T-helper 9 cell (primary cell): ENCODE measurements at places on chromosomes 4 and X.

DNA sequence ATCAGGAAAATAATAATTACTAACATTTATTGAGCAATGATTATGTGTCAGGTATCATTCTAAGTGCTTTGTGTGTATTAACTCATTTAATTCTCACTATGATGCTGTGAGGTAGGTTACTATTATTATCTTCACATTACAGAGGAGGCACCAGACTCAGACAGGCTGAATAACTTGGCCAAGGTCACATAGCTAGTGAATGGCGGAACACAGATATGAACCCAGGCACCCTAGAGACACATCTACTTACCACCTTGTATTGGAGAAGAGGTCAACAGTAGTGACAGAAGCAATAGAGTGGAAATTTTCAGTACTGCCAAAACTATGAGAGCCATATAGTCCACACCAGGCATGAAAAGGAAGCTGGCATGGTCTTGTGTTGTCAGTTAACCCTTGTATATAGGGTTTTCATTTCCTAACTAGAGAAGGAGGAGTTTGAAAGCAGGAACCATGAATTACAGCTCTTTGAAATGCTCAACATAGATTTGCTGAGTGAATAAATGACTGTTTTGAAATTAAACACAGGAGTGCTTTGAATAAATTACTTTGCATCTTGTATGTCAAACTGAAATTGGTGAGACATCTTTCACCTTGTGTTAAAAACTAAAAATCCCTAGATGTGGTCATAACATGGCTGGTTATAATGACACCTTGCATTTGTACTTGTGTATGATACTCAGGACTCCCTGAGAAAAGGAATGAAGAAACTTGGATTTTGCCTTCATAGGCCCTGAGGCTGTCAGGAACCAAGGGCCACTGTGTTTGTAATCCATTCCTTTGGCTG, 71.8 kb downstream of the RTL9 start:
- DNase-seq = no peak

- no peak for DNase-seq
Measured at GRCh38 chrX:9211269-9211668, 177.3 kb upstream of the FAM9B start.

DNA sequence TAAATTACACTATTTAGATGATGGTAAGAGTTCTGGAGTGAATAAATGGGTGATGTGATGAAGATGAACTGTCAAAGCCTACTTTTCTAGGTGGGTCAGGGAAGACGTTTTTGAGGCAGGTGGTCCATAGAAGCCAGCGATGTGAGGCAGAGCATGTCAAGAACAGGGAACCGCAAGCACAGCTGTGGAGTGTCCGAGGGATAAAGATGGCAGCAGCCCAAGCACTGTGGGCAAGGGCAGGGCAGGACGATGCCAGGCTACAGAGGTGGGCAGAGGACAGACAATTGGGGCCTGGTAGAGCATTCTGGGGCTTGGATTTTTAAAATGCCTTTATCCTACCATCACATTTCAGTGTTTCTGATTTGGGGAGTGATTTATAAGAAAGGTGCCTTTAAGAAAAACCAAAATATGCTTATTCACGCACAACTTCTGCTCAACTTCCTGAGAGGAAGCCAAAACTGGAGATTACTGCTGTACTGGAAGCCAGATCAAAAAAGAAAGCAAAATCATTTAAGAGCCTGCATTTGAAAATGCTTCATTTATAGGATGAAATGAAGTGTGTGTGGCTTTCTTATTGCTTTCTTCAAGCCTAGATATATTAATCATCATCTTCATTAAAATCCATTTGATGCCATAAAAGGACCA, 119.0 kb upstream of the WDR17 start:
- no peak for DNase-seq

DNA sequence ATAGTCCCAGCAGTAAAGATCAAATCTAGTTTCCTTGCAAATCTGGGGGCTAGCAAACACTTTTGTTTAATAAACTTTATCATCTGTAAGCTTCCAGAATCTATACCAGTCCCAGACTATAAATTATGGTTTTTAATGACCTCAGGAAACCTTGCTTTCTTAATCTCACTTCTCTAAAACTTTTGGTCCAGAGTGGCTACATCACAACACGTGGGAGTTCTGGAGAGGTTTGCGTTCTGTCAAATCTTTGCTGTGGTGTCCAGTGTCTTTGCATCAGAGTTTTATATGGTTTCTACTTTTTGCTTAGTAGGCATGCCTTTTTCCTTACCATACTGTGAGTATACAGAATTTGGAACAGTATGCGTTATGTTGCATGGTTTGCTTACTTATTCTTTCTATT, 193.9 kb downstream of the ANK2 start:
- DNase-seq = no peak

DNA sequence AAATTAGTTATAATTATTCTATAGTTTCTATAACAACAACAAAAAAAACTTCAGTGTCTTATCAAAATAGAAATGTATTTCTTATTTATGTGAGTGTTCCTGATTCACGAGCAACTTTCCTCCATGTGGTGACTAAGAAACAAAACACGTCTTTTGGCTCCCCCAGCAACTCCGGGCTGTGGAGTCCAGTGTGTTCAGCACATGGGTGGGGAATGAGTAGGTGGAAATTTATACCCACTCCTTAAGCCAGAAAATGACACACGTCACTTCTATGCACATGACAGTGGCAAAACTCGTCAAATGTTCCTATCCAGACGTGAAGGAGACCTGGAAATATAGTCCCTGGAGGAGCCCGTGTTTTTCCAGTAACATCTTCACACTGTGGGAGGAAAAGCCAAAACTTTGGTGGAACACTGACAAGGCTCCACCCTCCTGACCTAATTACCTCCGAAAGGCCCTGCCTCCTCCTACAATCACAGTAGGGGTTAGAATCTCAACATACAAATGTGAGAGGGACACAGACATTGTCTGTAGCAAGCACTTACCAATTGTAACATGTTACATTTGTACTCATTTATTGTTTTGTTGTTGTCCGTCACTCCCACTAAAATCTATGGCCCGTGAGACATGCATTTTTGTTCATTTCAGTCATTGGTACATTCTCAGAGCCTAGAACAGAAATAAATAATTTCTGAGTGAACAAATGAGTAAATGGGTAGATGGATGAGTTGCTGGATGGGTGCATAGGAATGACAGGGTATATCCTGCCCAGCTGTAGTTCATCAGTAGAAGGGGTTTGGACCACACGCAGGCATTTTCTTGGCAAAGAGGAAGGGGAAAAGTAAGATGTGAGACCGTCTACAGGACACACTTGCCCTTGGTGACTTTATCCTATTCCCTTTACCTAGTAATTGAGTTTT, 605.8 kb upstream of the TENM3 start:
- no peak for DNase-seq

- no peak for DNase-seq
Measured at GRCh38 chrX:68686097-68686977, 38.9 kb downstream of the STARD8 start.

GRCh38 chrX:39883666-39884065, 214.1 kb downstream of the BCOR start:
- no peak for DNase-seq

DNA sequence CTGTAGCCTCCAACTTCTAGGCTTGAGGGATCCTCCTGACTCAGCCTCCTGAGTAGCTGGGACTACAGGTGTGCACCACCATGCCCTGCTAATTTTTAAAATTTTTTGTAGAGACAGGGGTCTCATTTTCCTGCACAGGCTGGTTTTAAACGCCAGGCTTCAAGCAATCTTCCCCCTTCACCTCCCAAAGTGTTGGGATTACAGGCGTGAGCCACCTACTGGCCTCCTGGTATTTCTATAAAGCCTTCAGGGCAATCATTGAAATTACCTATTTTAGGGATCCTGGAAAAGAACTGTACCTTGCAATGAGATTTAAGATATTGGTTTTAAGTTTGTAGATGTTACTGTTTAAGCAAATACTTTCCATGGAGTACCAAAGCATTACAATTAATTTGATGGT, 13.5 kb upstream of the PLS3 start:
- DNase-seq = no peak

GRCh38 chr4:12105519-12105918, 676.8 kb upstream of the HS3ST1 start:
- no peak for DNase-seq

DNA sequence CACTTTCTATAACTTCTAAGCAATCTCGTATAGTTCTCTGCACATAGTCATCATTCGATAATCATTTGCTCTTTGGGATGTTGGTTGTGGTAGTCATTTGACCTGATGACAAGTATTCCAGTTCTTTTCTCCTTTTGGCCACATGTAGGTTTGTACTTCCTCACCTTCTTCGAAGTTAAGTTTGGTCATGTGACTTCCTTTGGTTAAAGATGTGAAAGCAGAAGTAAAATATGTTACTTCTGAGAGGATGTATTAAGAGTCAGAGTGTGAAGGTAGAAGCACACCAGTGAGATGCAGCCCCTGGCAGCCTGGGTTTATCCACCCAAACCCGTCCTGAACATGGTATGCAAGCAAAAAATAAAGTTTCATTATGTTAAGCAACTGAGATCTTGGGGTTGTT, 48.9 kb upstream of the ZNF518B start:
- DNase-seq = no peak

GRCh38 chr4:7893539-7893938, 46.1 kb downstream of the AFAP1 start:
- DNase-seq = no peak

DNA sequence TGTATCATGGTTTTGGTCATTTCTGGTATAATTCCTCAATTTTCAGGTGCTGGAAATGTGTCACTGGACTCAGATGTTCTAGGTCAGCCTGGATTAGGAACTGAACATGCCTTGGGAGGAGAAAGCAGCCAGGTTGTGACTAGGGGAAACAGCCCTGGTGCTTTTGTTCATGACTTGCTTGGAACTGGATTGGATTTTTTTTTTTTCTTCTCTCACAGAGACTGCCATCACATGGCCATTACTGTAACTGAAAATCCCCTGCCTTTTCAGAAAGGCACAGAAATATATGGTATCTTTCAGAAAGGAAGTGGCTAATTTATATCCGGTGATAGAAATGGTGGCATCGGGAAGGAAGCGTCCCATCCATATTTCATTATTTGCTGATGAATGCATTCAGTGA, 34.6 kb downstream of the SEPTIN11 start:
- no peak for DNase-seq

- no peak for DNase-seq
Measured at GRCh38 chrX:57674861-57675260, 5.2 kb downstream of the NLRP2B start.

DNA sequence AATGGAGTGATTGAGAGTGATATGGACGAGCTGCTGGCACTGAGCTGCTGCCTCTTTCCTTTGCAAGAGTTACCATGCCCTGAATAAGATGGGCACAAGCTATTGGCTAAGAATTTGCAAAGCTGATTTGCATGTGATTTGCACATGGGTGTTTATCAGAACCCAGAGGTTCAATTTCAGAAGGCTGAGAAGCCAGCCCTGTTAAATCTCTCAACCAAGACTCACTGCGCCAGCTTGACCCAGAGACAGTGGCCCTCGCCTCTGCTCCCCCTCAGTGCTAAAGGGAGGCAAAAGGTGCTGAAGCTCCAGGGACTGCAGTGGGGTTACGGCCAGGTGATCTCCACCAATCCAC, 701 bp downstream of the ARHGAP4 start:
- no peak for DNase-seq

GRCh38 chrX:84956304-84956703, 47.4 kb upstream of the APOOL start:
- DNase-seq = no peak

DNA sequence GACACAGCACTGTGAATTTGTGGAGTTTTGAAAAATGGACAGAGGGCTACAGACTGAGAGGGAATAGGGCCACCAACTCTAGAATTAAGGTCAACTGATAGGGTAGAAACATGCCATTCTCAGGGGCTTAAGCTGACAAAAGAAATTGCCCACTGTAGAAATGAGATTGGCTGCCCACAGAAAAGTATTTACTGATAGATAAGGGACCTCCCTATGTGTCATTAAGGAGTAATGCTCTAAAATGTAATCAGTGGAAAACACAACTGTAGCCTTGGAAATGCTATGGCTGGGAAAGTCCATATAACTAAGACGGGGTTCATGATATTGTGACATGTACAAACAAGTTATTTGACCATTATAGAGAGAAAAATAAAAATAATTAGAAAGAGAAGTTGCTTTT, 4.6 kb downstream of the RTL9 start:
- no peak for DNase-seq

GRCh38 chrX:50111742-50112141, 89.1 kb downstream of the AKAP4 start:
- no peak for DNase-seq

DNA sequence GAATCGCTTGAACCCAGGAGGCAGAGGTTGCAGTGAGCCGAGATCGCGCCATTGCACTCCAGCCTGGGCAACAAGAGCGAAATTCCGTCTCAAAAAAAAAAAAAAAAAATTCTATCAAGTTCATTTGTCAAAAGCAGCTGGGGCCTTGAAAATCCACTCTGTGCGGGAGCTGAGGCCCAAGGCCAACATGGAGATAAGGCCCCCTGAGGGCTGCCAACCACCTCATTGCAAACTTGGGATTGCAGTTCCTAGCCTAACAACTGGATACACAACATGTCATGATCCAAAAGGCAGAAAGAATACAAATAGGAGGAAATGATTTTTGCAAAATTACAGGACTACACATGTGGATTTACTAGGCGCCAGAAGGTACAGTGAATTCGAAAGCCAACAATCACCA, 22.5 kb upstream of the PRDX4 start:
- no peak for DNase-seq

- no peak for DNase-seq
Measured at GRCh38 chr4:125741825-125742452, 427.2 kb downstream of the FAT4 start.

- DNase-seq = no peak
Measured at GRCh38 chr4:138290805-138291204, 48.7 kb upstream of the SLC7A11 start.

- no peak for DNase-seq
Measured at GRCh38 chr4:19301527-19301926, 950.2 kb upstream of the SLIT2 start.

GRCh38 chrX:85977218-85977617, 70.1 kb downstream of the CHM start:
- DNase-seq = no peak

- DNase-seq = no peak
Measured at GRCh38 chr4:189828081-189828697, 112.5 kb upstream of the FRG1 start.

GRCh38 chr4:138688408-138689085, 327.0 kb upstream of the NOCT start:
- DNase-seq = no peak

- DNase-seq = no peak
Measured at GRCh38 chr4:99437723-99438404, 2.7 kb upstream of the ADH7 start.

DNA sequence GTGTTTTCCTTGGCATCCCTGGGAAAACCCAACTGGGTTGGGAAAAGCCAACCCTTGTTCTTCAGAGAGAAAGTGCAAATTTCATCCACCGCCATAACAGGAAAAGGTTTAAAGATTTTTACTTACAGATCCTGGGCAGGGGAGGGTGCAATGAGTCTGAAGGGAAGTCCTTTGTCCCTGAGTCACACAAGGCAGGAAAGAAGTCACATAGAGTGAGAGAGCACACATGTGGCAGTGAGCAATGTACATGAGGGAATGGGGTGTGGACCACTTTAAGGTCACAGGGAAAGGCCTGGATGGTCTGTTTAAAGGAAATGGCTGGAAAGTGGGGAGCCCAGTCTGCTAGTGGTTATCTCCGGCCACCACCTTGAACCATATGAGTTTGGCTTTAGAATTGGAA, 248.9 kb downstream of the HS3ST1 start:
- no peak for DNase-seq
